ENCODE measurements at places on chromosomes 11 and 22. TPM values are rescaled to one million over a fixed set of nuclear protein-coding genes. Genes with fewer than 3 reads are reported as not detected.
A peak's percentile ranks its signal among the peaks of the same experiment; 100 is the strongest.

Gene TRPC6
- total RNA-seq, result 1.1 TPM

Gene CBLIF
- total RNA-seq, result not detected

Gene P2RX6
- total RNA-seq, result 1.4 TPM

DNA sequence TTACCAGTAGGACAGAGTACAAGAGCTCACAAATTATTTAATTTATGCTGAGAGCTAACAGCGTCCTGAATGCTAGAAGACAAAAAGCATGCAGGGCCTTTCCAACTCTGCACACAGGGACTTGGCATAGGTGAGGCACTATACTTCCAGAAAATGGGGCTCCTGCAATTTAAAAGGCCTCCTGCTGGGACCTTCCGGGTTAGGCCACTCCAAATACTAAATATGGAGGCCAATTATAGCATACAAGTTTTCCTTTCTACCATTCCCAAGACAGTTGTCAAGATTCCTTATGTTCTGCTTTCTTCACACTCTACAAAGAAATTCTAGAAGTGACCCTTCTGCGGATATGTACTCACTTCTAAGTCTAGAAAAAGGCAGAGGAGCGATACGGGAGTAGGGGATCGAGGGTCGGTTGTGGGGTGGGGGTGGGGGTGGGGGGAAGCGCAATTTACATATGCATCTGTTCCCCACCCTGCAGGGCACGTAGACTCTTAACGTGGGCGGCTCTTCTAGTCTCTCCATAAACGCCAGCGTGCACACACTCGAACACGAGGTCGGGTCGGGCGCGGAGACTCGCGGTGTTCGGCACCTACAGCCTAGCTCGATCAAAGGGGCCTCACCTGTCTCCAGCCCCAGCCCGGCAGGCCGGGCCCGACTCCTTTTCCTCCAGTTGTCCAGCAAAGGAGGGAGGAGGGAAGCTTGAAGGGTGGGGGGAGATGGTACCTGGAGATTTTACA lies 728 bp downstream of the DCUN1D5 start:
- no peaks in the 10 kb centered on the region for H3K36me3 ChIP-seq
- H3K27me3 ChIP-seq, result no peaks in the 10 kb centered on the region
- DNase-seq, result peak; percentile 51

DNA sequence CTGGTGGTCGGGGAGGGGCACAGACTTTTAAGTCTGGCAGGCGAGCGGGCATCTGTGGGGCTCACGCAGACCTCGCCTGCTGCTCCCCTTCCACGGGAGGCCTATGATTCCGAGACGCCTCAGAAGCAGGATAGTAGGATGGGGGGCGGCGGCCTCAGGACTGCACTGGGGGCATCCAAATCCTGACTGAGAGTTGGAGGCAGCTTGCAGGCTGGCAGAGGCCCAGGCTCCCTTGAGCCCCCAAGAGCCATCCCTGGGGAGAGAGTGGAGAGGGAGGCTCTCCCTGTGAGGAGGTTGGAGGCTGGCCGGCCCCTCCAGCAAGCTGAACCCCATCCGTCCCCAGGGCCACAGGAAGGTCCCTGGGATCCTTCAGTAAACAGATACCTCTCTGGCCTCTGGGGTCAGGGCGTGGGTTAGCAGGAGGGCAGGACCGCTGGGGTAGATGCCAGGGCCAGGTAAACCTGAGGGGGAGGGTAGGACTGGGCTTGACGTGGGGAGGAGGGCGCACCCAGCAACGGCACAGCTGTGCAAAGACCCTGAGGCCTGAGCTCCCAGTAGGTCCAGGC lies 33.3 kb downstream of the SBF1 start:
- H3K36me3 ChIP-seq, result no peaks in the 10 kb centered on the region
- no peak for DNase-seq

Gene H19
- total RNA-seq, result 1,654 TPM

DNA sequence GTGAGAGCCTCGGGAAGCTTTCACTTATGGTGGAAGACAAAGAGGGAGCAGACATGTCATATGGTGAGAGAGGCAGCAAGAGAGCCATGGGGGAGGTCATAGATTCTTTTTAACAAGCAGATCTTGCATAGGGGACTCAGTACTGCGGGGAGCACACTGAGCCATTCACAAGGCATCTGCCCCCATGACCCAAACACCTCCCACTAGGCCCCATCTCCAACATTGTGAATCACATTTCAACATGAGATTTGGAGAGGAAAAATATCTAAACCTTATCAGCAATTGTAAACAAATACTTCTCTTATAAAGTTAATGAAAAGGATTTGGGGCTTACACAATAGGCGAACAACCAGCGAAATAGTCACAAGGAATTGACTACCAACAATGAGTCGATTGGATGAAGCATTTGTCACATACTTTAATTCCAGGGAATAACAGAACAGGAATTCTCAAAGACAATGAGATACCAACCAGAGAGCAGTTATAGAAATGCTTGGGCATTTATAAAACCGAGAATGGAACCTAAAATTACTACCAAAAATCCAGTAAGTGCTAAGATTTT lies 7.3 kb downstream of the DDI1 start:
- H3K4me3 ChIP-seq, result no peak overlapping the region
- H3K4me1 ChIP-seq, result no peaks in the 10 kb centered on the region
- no peak for DNase-seq
- H3K36me3 ChIP-seq, result no peaks in the 10 kb centered on the region
- no peak overlapping the region for H3K27ac ChIP-seq

DNA sequence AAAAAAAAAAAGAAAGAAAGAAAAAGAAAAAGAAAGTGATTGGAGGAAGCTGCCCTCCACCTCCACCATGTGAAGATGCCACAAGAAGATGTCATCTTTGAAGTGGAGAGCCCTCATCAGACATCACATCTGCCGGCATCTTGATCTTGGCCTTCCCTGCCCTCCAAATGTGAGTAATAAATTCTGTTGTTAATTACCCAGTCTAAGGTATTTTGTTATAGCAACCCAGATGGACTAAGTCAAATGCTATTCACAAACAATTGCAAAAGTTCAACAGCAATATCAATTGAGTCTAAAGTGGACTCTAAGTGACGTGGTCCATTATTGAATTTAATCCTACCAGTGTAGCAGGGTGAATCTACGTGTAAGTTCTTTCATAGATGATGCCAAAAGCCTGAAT lies 55.9 kb upstream of the NUP160 start:
- no peak for DNase-seq
- H3K4me1 ChIP-seq, result no peaks in the 10 kb centered on the region
- H3K27ac ChIP-seq, result no peak overlapping the region
- no peaks in the 10 kb centered on the region for H3K27me3 ChIP-seq
- H3K4me3 ChIP-seq, result no peak overlapping the region

GRCh38 chr11:11537372-11537771 lies 84.4 kb downstream of the GALNT18 start:
- no peaks in the 10 kb centered on the region for H3K27me3 ChIP-seq
- no peak overlapping the region for H3K4me3 ChIP-seq
- H3K27ac ChIP-seq, result no peak overlapping the region
- peaks cover 19% of the 10 kb centered on the region for H3K4me1 ChIP-seq
- no peaks in the 10 kb centered on the region for H3K36me3 ChIP-seq
- DNase-seq, result no peak

Gene MUC6
- 0.46 TPM for total RNA-seq

GRCh38 chr11:94933223-94934130 lies 39.9 kb downstream of the CWC15 start:
- peaks cover 1% of the 10 kb centered on the region for H3K4me1 ChIP-seq
- no peaks in the 10 kb centered on the region for H3K27me3 ChIP-seq
- H3K27ac ChIP-seq, result no peak overlapping the region
- DNase-seq, result no peak
- no peaks in the 10 kb centered on the region for H3K36me3 ChIP-seq

Gene FBXO3
- total RNA-seq, result 38.4 TPM

Gene LRRC56
- 3.1 TPM for total RNA-seq

DNA sequence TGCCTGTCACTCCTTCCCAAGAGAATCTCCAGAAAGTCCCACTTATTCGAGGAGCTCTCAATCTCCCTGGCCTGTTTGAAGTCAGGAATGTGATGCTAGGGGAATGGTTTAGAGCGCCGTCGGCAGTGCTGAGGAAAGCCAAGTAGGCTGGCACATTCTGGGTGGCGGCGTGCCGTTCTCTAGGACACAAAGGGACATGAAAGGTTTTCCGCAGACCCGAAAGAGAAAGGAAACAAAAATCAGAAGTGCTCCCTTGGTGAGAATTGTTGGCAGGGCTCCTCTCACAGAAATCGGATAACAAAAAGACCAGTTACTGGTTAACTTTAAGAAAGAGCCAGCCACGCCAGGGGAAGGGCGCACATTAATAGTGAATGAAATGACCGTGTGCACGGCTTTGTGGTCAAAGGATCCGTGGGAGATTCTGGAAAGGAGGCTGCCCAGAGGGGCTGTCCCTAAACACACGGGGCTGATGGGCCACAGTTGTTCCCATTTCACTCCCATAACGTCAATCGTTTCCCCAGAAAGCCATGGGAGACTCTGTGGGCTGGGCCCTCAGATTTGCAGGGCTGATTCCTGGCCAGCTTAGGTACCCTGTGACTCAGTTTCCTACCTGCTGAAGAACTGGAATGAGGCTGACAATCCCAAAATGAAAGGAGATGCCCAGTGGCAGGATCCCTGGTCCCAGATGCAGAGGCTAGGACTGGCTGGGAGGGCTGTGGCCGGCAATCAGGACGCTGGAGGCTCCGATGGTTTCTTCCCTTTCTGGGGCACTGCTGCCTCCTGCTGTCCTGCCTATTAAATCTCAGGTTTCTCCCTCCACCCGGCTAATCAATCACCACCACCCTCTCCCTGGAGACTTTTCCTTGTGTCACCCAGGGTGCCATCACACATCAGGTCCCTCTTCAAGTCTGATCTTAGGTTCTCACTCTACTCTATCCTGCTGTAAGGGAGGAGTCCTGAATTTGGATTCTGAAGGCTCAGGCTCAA lies 82.3 kb downstream of the RCN1 start:
- H3K4me1 ChIP-seq, result no peaks in the 10 kb centered on the region
- H3K27ac ChIP-seq, result no peak overlapping the region
- no peaks in the 10 kb centered on the region for H3K36me3 ChIP-seq
- peak; percentile 54 for DNase-seq
- H3K27me3 ChIP-seq, result no peaks in the 10 kb centered on the region

- DNase-seq, result no peak
- peaks cover 18% of the 10 kb centered on the region for H3K4me1 ChIP-seq
- H3K36me3 ChIP-seq, result no peaks in the 10 kb centered on the region
- no peak overlapping the region for H3K4me3 ChIP-seq
- H3K27ac ChIP-seq, result peak overlapping the region; percentile 8
These were observed 7.4 kb downstream of the EHD1 start for GRCh38 chr11:64870893-64871466.

GRCh38 chr22:23245799-23246136 lies 65.5 kb downstream of the BCR start:
- H3K27ac ChIP-seq, result no peak overlapping the region
- no peaks in the 10 kb centered on the region for H3K27me3 ChIP-seq
- peaks cover 2% of the 10 kb centered on the region for H3K4me1 ChIP-seq
- H3K36me3 ChIP-seq, result no peaks in the 10 kb centered on the region

GRCh38 chr11:62502030-62502730 lies 44.4 kb downstream of the AHNAK start:
- peaks cover 2% of the 10 kb centered on the region for H3K4me1 ChIP-seq
- H3K36me3 ChIP-seq, result no peaks in the 10 kb centered on the region
- H3K27ac ChIP-seq, result no peak overlapping the region
- no peak for DNase-seq
- no peaks in the 10 kb centered on the region for H3K27me3 ChIP-seq

Gene NADSYN1
- 54.2 TPM for total RNA-seq

- H3K27me3 ChIP-seq, result no peaks in the 10 kb centered on the region
- H3K4me3 ChIP-seq, result no peak overlapping the region
- no peak overlapping the region for H3K27ac ChIP-seq
- no peaks in the 10 kb centered on the region for H3K4me1 ChIP-seq
These were observed 96.2 kb downstream of the RASSF10 start for GRCh38 chr11:13105237-13105844.

Gene SNX32
- total RNA-seq, result not detected

DNA sequence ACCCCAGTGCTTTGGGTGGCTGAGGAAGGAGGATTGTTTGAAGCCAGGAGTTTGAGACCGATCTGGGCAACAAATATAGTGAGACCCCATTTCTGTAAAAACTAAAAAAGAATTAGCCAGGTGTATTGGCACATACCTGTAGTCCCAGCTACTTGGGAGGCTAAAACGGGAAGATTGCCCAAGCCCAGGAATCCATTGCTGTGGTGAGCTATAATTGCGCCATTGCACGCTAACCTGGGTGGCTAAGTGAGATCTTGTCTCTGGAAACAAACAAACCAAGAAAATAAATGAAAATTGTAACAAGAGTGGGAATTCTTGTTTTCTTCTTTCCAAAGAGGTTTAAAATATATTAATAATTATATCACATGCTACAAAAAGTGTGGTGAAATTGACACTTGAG lies 52.9 kb downstream of the DEPDC5 start:
- DNase-seq, result no peak
- no peaks in the 10 kb centered on the region for H3K27me3 ChIP-seq

GRCh38 chr11:75337195-75337654 lies 14.2 kb downstream of the ARRB1 start:
- H3K4me3 ChIP-seq, result no peak overlapping the region
- peaks cover 46% of the 10 kb centered on the region for H3K4me1 ChIP-seq
- no peaks in the 10 kb centered on the region for H3K36me3 ChIP-seq

Gene ARAP1
- total RNA-seq, result 76.7 TPM

- no peak overlapping the region for H3K4me3 ChIP-seq
- no peaks in the 10 kb centered on the region for H3K4me1 ChIP-seq
- H3K36me3 ChIP-seq, result no peaks in the 10 kb centered on the region
- H3K27me3 ChIP-seq, result no peaks in the 10 kb centered on the region
- H3K27ac ChIP-seq, result no peak overlapping the region
These were observed 83.6 kb upstream of the BARX2 start for GRCh38 chr11:129292092-129292491.

DNA sequence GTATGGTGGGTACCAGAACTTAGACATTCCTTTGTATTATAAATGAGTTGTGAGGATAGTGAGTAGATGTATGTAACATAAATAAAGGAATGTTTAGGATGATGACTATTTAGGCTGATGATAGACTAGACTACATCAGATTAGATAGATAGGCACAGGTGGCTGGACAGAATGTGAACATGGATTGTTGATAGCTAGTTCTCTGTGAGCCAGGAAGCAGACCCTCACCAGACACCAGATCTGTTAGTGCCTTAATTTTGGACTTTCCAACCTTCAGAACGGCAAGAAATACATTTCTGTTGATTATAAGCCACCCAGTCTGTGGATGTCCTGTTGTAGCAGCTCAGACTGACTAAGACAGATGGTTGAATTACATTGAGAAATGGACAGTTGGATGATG lies 99.4 kb downstream of the SWAP70 start:
- no peaks in the 10 kb centered on the region for H3K36me3 ChIP-seq
- H3K27ac ChIP-seq, result no peak overlapping the region
- no peaks in the 10 kb centered on the region for H3K27me3 ChIP-seq
- no peak overlapping the region for H3K4me3 ChIP-seq

Gene GRM5
- total RNA-seq, result not detected

Gene BLID
- 4.8 TPM for total RNA-seq

Gene CYB5R2
- total RNA-seq, result 32.0 TPM

GRCh38 chr11:122782222-122782621 lies 56.1 kb upstream of the CRTAM start:
- H3K4me1 ChIP-seq, result peaks cover 9% of the 10 kb centered on the region
- no peaks in the 10 kb centered on the region for H3K36me3 ChIP-seq
- no peak overlapping the region for H3K27ac ChIP-seq
- no peak for DNase-seq
- H3K4me3 ChIP-seq, result no peak overlapping the region

Data from ovary (tissue), 10 donors.